ENCODE measurements at places on chromosomes 13 and 19.

DNA sequence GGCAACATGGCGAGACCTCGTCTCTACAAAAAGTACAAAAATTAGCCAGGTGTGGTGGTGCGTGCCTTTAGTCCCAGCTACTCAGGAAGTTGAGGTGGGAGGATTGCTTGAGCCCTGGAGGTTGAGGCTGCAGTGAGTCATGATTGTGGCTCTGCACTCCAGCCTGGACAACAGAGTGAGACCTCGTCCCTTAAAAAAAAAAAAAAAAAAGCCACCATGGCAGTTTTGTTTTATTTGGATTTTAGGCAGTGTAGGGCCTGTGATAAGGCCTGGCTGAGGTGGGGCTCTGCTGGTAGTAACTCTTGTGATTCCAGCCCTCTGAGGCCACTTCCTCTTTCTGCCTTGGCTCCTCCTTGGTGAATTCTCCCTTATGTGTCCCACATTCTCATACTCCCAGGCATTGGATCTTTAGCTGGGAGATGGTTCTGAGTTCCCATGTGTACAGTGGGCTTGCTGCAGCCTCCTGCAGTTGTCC is 39.2 kb downstream of the GATAD2A start:
- H3K36me3 ChIP-seq, result peaks cover 2% of the 10 kb centered on the region
- H3K27me3 ChIP-seq, result no peaks in the 10 kb centered on the region
- H3K4me1 ChIP-seq, result peaks cover 34% of the 10 kb centered on the region
- peak overlapping the region; percentile 75 for H3K27ac ChIP-seq

DNA sequence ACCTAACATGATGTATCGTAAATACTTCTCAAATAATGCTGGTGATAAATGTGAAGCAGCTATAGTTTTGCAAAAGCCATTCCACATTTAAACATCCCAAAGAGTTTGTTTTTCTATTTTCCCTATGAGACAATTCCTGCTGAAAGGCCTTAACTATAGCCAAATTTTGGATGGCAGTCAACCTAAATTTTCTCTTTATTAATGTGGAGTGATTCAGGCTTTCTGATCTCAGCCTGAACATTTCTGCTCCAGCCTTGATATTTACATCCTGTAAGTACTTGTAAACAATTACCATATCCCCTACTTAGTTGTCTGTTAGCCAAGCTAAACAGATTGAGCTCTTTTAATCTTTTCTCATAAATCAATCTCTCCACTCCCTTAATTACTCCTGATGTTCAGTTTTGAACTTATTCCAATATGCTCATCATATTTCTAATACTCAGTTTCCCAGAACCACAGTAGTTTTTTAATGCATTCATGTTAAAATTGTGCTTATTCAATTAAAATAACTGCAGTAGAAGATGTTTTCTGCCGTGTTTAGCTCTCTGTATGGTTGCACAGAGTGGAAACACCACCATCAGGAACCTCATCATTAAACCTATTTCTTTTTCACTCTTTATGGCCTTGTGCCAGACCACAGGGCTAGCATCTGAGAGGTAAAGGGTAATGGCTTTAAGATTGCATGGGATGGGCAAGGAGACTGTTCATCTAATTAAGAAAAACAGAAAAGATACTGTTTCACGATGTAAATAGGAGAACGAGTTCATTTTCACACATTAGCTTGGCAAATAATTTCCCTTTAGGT is 1235.2 kb upstream of the SLC10A2 start:
- H3K27me3 ChIP-seq, result no peaks in the 10 kb centered on the region
- no peak for DNase-seq
- no peaks in the 10 kb centered on the region for H3K4me1 ChIP-seq
- no peak overlapping the region for H3K27ac ChIP-seq
- H3K36me3 ChIP-seq, result no peaks in the 10 kb centered on the region

DNA sequence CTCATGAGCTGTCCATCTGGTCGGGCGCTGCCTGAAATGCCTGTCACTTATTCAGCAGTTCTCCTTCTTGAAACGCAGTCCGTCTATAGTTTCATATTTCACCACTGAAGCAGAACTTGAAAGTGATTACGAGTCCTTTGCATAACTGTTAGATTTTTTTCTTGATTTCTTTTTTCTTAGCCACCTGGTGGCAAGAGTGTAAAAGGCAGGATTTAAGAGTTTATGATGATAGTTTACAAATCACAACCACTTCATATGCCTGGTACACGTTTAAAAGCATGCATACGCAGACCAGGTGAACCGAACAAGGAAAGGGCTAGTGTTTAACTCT is 45.8 kb downstream of the GGACT start:
- H3K27ac ChIP-seq, result peak overlapping the region; percentile 36
- DNase-seq, result no peak
- H3K27me3 ChIP-seq, result no peaks in the 10 kb centered on the region
- peaks cover 48% of the 10 kb centered on the region for H3K4me1 ChIP-seq

GRCh38 chr13:112184851-112185371 is 118.0 kb downstream of the SOX1 start:
- peaks cover 1% of the 10 kb centered on the region for H3K27me3 ChIP-seq
- no peak overlapping the region for H3K27ac ChIP-seq
- no peak for DNase-seq
- H3K4me1 ChIP-seq, result no peaks in the 10 kb centered on the region

DNA sequence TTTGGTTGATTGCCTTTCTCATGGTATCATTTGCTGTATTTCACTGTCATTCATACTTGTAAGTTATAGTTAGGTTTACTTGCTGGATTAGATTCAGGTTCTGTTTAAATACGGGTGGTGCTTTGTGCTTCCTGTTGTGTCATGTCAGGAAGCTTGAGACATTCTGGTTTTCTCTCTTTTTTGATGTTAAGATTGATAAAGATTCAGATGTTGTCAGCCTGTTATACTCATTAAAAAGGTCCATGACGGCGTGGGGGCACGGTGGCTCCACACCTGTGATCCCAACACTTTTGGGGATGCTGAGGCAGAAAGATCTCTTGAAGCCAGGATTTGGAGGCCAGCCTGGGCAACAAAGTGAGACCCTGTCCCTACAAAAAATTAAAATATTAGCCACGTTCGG is 45.7 kb downstream of the NAA16 start:
- DNase-seq, result no peak
- no peak overlapping the region for H3K27ac ChIP-seq
- H3K36me3 ChIP-seq, result peaks cover 16% of the 10 kb centered on the region
- H3K4me3 ChIP-seq, result no peak overlapping the region

DNA sequence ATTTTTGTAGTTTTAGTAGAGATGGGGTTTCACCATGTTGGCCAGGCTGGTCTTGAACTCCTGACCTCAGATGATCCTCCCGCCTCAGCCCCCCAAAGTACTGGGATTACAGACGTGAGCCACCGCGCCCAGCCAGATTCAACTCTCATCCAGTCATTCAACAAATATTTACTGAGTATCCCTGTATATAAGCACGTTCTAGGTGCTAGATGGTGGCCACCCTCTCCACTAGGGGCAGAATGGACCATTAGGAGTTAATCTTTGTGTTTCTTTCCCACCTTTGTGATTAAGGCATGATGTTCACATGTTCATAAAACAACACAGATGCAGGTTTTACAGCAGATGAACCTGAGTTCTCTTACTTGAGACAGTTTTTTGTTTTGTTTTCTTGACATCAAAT is 7.3 kb downstream of the SHKBP1 start:
- no peak for DNase-seq
- H3K27ac ChIP-seq, result no peak overlapping the region
- H3K4me1 ChIP-seq, result peaks cover 11% of the 10 kb centered on the region
- peaks cover 31% of the 10 kb centered on the region for H3K36me3 ChIP-seq
- no peaks in the 10 kb centered on the region for H3K27me3 ChIP-seq

DNA sequence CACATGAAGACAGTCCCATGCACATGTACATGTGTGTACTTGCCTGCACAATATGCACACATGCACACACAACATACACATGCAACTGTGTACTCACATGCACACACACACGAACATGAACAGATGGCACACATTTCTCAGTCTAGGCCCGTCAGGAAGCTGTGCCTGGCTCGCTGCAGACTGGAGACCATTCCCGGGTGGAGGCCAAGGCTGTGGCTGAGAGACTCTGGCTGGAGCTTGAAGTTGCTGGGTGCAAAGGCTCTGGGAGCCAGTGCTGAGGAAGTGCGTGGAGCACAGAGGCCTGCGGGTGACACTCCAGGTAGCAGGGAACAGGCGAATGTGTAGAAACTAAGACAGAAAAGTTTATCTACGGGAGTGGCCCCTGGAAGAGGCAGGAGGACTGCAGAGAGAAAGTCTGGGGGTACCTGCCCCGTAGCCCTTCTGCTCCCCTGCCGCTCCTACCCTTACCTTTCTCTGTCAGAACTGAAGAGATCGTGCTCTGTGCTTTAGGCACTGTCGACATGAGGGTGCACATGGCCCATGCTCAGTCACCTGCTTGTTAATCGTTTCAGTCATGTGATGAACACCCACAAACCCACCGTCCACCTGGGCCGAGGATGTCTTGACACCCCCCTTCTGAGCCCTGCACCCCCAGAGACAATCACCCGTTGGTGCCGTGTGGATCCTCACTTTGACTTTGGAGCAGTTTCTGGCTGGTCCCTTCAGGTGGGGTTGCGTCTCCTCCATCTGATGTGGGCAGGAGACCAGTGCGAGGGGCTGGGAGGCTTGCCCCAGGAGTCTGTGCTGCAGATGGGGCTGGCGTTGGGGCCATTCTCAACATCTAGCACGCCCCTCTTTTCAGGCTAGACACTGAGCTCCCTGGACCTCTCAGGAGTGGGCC is 69.4 kb downstream of the TEX29 start:
- H3K27me3 ChIP-seq, result peaks cover 5% of the 10 kb centered on the region
- H3K27ac ChIP-seq, result no peak overlapping the region
- DNase-seq, result no peak
- H3K4me3 ChIP-seq, result no peak overlapping the region
- H3K4me1 ChIP-seq, result no peaks in the 10 kb centered on the region

DNA sequence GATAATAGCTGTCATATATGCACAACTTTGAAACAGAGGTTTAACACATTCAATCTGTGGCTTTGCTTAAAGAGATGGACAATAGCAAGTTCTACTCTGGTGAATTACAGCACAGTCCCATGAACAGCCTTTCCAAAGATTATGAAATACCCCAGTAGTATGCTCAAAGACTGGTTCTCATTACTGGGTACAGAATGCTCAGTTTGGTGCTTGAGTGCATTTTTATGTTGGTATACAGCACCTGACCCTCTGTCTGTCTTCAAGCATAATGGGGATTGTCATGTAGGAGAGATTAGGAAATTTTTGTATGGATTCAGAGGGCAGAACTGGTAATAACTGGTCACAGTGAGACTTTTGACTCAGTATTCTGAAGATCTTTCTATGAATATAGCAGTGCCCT is 7.6 kb downstream of the LMO7 start:
- no peak for DNase-seq
- H3K4me3 ChIP-seq, result no peak overlapping the region
- H3K36me3 ChIP-seq, result peaks cover 16% of the 10 kb centered on the region
- H3K4me1 ChIP-seq, result peaks cover 73% of the 10 kb centered on the region
- no peaks in the 10 kb centered on the region for H3K27me3 ChIP-seq

GRCh38 chr13:21240586-21240985 is 64.1 kb downstream of the MRPL57 start:
- H3K4me3 ChIP-seq, result no peak overlapping the region
- H3K27ac ChIP-seq, result no peak overlapping the region
- H3K4me1 ChIP-seq, result no peaks in the 10 kb centered on the region
- DNase-seq, result no peak
- no peaks in the 10 kb centered on the region for H3K36me3 ChIP-seq

DNA sequence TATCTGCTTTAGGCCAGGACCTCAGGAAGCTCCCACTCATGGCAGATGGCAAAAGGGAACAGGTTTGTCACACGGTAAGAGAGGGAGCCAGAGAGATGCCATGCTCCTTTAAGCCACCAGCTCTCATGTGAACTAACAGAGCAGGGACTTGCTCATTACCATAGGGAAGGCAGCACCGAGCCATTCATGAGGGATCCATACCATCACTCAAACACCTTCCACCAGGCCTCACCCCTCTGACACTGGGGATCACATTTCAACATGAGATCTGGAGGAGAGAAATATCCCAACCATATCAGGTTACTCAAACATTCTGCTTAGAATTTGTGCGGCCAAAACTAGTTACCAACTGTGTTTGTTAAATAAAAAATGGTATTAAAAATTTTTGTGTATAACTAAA is 427.0 kb downstream of the UQCRFS1 start:
- H3K36me3 ChIP-seq, result peaks cover 2% of the 10 kb centered on the region
- H3K4me1 ChIP-seq, result no peaks in the 10 kb centered on the region
- no peak overlapping the region for H3K4me3 ChIP-seq
- no peak for DNase-seq
- H3K27me3 ChIP-seq, result peaks cover 2% of the 10 kb centered on the region

DNA sequence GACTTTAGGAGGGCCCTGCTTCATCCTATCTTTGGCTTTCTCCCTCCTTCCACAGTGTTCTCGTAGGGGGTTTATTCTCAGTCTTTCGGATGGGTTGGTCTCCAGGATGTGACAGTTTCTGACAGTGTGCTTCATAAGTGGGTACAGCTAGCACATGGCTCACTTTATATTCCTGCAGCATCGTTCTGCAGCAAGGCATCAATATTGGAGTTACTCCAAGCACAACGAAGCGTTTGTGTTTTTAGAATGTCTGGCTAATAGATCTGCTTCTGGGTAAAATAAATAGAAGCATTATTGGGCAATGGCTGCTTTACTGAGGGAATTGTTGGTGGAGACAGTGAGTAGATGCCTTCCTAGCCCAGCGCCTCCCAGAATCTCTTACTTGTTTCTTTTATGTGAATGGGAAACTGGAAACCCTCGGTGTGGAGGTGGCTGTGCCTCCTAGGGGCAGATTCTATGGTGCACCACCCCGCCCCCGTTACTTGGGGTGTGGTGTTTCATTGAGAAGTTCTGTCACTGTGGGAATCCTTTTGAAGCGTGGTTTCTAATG is 2.0 kb downstream of the FARP1 start:
- no peaks in the 10 kb centered on the region for H3K27me3 ChIP-seq
- peaks cover 53% of the 10 kb centered on the region for H3K4me1 ChIP-seq
- peaks cover 2% of the 10 kb centered on the region for H3K36me3 ChIP-seq
- DNase-seq, result no peak

- H3K36me3 ChIP-seq, result peaks cover 14% of the 10 kb centered on the region
- no peak for DNase-seq
- H3K4me3 ChIP-seq, result no peak overlapping the region
- no peaks in the 10 kb centered on the region for H3K27me3 ChIP-seq
Measured at GRCh38 chr13:28246891-28247290, 108.5 kb downstream of the PAN3 start.

DNA sequence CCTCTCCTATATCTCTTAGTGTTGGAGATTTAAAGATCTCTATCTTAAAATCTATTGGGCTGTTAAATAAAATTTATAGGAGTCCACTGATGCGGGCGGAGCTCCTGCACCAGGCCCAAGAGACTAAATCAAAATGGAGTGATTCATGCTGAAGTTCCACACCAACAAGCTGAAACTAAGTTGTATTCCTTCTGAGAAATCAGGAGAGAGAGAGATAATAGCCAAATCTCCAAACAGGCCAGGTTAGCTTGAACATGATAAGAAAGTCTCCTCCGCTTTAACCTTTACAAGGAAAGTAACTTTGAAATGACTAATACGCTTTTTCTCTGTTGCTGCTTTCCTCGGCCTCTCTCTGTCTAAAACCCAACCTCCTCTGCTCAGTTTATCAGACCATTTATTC is 241.9 kb upstream of the NBEA start:
- no peaks in the 10 kb centered on the region for H3K36me3 ChIP-seq
- H3K4me1 ChIP-seq, result peaks cover 9% of the 10 kb centered on the region
- H3K27me3 ChIP-seq, result no peaks in the 10 kb centered on the region
- no peak overlapping the region for H3K27ac ChIP-seq
